Activated CD4-positive, alpha-beta memory T cell treated with anti-CD3 and anti-CD28 coated beads for 36 hours (primary cell): ENCODE measurements at places on chromosomes 1 and 21. TPM values are rescaled to one million over a fixed set of nuclear protein-coding genes. Genes with fewer than 3 reads are reported as not detected.

Gene IFI16
- 215 TPM for total RNA-seq

DNA sequence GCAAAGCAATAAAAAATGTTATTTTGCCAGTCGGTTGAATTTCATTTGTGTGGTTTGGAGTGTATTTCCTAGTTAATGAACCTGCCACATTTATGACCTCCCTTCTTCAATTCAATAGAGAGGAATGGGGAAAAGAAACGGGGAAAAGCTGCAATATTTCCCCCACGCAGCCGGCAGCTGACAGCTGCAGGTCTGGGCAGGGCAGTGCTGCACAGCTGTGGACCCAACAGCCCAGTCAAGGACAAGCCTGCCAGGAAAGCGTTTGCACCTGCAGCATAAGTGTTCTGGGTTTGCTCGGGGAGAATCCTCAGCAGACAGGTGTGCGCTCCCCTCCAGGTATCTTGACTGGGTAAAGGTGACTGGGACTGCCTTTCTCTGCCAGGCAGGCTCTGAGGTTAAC, 53.4 kb downstream of the FBXO2 start:
- no peak for DNase-seq

Gene SYT14
- not detected for total RNA-seq

DNA sequence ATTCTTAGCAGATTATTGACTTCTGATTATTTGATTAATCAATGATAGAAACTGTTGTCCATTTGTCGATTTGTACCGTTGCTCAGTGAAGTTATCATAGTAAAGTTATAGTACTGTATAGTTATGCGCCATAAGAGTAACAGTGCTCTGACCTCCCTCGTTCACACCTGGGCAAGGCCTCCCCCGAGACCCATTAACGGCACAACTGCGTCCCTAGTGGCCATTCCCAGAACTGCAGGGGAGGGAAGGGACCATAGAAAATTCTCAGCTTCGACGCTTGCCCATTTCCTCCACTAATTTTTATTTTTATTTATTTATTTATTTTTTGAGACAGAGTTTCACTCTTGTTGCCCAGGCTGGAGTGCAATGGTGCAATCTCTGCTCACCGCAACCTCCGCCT, 334.4 kb downstream of the DSCAM start:
- no peak for DNase-seq

DNA sequence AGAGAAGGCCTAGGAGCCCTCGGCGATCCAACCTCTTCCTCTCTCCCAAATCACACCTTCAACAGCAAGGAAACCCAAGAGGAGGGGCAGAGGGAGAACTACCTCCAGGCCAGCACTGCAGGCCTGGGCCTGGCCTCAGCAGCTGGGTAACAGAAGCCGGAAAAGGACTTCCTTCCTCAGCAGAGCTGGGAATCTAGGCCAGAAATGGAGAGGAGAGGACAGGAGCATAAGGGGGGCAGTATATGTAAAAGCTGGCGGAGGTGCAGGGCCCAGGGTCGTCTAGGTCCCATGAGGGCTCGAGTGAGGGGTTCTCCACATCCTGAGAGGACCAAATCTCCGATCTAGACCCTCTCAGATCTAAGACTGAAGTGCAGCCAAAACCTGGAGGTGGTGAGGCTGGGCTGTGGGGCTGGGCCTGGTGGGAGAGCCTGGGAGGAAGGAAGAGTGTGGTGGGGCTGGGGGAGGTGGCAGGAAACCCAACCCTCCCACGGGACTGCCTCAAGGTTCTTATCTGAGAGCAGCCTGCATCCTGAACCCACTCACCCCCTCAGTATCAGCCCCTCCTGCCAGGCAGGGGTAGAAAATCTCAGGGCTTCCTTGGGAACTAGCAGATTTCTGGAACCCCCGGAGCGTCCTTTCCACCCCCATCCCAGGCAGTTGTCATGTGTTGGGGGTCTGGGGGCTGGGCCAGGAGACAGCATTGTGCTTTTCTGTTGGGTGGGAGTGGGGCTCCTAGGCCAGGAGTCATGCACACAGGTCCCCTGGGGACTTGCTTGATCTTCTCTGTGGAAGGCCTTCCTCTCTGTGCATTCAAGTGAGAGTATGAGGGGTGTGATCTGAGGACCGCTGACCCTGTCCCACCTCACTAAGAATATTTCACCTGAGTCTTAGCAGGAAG, 33.0 kb downstream of the PIK3C2B start:
- peak; percentile 50 for DNase-seq

Gene COL9A2
- total RNA-seq = 13.1 TPM

Gene AK5
- total RNA-seq = 1.6 TPM

Gene TRIM45
- 0.69 TPM for total RNA-seq

Gene TINAGL1
- total RNA-seq = not detected

DNA sequence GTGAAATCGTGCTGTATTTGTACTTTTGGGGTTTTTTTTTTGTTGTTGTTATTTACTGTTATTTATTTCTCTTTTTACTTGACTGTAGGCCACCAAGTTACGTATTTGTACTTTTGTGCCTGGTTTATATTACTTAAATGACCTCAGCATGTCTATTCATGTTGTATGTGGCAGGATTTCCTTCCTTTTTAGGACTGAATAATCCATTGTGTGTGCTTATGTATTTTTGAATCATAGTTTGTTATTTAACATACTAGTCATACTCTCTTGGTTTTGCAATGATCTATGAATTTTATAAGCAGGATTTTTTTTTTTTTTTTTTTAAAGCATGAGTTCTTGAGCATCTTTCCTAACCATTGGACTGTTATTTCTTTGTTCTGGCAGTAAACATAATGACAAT, 51.2 kb downstream of the RNF2 start:
- no peak for DNase-seq

DNA sequence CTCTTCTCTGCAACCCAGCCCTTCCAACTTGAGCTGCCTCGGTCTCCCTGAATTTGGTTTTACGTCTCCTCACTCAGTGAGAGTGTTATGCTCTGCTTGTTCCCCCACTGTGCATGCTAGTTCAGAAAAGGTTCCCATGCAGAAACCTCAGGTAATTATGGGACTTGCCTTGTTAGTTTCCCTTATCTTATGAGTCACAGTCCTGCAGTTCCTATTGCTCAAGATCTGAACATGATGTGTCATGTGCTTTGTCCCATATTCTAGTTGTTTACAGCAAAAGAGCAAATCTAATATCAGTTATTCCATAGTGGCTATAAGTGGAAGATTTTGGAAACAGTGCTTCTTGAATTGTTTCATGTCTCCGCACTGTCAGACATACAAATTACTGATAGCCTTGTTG, 74.4 kb downstream of the DUSP10 start:
- no peak for DNase-seq

DNA sequence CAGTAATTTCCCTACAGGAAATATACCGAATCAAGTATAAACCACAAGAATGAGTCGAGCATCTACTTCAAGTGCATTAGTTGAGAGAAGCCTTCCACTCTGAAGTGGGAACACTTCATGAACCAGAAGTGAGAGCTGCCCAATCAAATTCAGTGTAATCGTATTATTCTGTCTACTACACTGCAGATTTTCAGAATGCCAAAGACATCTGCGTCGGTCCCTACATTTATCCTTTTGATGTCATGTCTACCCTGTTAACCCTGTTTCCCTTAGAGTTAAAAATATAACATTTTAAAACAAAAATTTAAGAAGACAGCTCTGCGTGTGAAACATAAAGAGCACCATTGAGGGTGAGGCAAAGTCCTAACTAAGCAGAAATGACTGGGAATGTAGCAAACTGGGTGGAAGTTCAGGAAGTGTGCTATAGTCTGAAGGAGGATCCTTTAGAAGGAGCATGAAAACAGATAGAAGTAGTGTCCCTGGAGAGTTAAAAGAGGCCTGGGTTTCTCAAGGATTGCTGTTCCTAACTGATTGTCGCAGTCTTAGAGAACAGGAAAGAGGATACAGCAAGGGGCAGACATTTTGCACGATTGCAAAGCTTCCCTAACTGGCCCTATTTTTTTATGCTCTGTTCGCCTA, 291.2 kb downstream of the PTPRC start:
- no peak for DNase-seq
